ENCODE measurements at places on chromosomes 5 and 9.

DNA sequence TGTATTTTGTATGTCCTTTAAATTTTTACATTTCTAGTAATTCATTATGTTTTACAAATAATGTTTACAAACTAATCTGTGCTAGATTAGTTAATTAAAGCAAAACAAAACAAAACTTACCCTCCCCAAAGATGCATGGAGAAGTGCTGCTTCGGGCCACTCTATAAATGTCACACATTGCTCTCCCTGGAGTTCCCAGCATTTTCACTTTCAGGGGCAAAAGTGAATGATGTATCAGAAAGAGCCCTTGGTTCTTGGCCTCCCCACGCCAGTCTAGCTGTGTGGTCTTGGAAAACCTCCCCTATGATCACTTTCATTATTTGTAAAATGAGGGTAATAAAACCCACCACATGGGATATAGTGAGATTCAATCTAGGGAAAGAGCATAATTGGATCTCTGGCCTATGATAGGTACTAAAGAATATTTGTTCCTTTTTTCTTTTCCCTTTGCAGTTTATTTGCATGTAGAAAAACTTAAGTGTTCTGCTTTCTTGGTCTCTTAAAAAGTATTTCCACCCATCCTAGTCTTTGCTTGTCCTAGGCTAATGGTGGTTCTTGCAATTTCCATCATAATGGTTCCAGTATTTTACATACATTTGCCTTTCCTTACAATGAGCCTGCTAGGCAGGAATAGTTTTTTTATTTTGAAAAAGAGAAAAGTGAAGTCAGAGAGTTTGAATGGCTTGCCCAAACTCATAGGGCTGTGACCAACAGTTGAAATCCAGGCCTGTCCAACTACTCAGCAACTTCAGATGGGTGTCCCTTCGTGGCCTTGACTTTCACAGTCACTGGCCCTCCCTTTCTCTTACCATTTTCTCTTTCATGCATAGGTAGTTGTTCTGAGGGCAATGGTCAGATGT is 184.5 kb upstream of the KLF4 start:
- DNase-seq, result no peak

- no peak for DNase-seq
These were observed 16.2 kb downstream of the STC2 start for GRCh38 chr5:173311818-173312585.

GRCh38 chr5:90472783-90473395 is 1.7 kb downstream of the MBLAC2 start:
- DNase-seq, result no peak

GRCh38 chr5:31113101-31113500 is 80.4 kb upstream of the CDH6 start:
- DNase-seq, result no peak

GRCh38 chr5:168347368-168348083 is 56.1 kb downstream of the WWC1 start:
- no peak for DNase-seq

DNA sequence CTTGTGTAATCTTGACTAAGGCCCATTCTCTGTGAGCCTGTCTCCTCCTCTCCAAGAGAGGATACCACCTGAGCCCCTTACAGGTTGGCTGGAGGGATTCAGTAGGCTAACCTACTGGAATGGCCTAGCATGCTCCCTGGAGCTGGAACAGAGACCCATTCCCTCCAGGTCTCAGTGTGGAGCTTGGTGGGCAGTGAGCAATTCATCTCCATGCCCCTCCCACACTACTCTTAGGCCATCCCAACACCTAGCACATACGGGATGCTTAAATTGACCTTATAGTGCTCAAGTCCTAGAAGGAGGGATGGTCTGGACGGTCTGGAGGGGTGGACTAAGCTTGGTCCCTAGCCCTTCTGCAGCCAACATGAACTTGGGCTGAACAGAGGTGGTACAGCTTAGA is 75.6 kb downstream of the CRB2 start:
- no peak for DNase-seq

DNA sequence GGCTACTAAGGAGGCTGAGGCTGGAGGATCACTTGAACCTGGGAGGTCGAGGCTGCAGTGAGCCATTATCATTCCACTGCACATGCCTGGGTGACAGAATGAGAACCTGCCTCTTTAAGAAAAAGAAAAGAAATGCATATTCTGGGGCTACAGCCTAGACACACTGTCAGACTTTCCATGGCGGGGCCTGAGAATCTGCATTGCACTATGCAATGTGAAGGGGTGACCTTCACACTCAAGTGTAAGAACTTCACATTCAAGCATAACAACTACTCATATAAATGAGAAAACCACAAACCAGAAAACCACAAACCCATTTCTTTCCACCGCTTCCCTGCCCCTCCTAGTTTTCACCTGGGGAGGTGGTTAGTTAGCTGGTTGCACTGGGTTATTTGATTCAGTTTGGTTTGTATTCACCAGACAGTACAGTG is 18.0 kb upstream of the FBP2 start:
- DNase-seq, result no peak

GRCh38 chr9:111795557-111795839 is 761 bp upstream of the SHOC1 start:
- DNase-seq, result no peak

- no peak for DNase-seq
These were observed 123.0 kb upstream of the GRIA1 start for GRCh38 chr5:153367466-153367865.

GRCh38 chr5:421287-421880 is 21.6 kb upstream of the EXOC3 start:
- DNase-seq, result no peak

DNA sequence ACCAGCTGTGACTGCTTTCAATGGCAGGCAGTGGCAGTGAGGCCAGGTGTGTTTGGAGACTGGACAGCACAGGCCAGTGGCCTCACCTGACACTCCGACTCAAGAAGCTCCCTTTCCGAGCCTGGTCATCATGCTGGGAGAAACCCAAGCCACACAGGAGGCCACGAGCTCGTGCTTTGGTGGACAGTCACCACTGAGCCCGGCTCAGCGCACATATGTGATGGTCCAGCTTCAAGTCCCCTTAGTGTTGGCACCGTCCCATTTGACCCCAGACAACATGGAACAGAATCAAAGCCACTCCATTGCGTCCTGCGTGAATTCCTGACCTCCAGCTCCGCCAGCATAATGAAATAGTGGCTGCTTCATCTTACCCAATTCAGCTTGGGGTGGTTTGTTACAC is 64.0 kb upstream of the PPP1R26 start:
- DNase-seq, result no peak

GRCh38 chr5:134464988-134465815 is 53.5 kb upstream of the CDKN2AIPNL start:
- no peak for DNase-seq

DNA sequence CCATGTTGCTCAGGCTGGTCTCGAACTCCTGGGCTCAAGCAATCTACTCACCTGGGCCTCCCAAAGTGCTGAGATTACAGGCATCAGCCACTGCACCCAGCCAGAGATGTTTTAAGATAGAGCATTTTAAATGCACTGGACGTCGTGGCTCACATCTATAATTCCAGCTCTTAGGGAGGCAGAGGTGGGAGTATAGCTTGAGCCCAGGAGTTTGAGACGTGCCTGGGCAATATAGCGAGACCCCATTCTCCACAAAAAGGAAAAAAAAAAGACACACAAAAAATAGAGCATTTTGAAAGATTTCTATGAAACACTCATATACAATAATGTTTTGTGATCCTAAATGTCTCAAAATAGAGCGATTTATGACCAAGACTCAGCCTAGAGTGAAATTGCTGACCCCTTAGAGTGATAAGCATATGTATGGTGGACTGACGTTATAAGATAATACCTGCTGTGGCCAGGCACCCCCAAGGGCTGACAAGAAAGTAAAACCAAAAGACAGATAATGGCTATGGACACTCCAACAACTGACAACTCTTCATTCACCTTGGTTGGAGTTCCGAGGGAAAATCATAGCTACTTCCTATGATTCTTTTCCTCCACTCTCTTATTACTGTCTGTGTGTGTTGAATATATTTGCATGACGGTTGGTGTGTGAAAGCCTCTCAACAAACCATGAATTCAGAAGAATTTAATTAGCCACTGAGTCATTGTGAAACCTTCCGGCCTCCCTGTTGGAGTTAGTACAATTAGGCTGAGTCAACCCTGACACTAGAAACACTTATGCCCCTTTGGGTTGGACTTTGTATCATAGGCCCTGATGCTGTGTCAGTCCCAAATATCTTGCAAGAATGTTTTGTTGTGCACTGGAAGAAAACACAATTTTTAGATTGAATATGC is 526.5 kb upstream of the NUDT12 start:
- no peak for DNase-seq

GRCh38 chr5:80761966-80762365 is 107.2 kb upstream of the DHFR start:
- no peak for DNase-seq

DNA sequence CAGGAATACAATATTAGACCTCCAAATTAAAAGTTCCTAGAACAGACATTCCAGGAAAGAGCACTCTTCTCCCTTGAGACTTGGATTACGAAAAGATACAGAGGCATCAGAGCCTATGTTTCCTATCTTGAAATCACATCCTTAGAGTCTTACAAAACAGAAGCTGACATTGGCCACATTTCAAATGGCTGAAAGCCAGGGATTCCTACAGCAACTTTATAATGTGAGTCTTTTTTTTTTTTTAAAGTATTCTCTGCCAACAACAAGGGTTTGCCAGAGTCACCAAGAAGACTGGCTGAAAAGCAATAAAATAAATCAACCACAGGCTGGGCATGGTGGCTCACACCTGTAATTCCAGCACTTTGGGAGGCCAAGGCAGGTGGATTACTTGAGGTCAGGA is 63.1 kb downstream of the TRPM6 start:
- no peak for DNase-seq

DNA sequence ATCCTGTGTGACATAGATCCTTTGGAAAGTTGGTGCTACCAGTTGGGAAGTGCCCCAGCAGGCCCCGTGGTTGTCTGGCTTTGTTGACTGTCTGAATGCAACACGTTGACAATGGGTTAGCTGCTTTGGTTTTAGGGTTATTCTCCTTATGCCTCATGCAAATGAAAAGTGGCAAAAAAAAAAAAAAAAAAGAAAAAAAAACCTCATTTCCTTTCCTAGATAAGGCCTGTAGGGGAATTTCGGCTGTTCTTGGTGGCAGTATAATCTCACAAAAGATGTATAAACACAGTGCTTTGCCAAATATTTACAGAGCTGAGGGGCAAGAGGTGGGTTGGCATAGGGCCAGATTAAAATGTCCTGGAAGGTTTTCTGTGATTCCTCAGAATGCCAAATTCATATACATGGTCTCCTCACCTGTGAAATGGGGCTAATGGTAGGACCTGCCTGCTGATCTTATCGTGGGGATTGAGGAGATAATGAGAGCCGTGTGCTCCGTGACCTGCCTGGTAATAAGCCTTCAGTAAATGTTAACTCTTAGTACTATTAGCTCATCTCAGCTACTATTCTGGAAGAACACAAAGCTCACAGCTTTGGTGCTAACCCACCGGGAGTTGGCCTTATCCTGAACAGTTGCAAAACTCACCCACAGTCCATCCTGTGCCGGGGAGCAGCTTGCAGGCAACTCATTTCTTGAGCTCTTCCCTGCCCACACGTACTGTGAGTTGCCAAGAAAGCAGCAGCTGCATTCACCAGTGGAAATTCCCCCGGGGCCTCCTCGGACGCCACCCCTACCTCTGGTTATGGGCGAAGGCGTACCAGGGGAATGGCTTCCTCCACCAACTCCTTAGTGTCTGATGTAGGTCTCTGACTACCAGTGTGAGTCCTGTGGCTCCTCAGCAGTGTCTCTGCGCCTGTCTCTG is 220.3 kb downstream of the NR3C1 start:
- no peak for DNase-seq

DNA sequence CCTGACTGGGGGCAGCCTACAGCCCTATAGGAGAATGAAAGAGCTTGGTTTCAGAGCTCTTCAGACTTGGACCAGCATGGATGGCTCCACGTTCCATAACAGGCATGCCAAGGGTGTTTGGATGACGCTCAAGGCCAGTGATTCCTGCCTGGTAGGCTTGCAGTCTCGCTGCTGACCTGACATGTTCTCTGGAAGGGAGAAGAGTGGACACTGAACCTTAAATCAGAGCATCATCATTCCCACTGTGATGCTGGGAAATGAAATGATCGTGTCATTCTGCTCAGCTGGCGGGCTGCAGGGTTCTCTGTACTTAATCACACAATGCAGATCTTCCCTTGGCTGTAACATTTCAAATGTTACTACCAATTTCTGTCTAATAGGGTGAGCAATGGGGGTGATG is 57.0 kb downstream of the CFAP90 start:
- DNase-seq, result no peak

DNA sequence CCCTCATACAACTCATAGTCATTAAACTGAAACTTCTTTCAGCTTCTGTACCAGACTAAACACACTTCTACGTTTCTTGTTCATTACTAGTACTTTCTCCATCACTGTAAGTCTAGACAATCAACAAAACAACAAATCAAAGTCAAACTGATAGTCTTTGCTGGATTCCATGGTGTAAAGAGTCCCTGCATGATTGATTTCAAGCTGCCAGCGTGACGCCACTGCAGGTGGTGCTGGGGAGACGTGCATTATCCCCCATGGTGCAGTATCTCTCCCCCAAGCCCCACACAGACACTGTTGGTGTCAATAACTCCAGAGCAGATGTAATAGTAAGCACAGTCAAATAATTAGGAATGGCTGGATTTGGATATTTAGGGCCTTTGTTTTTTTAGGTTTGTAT is 10.7 kb upstream of the SLC2A8 start:
- no peak for DNase-seq

DNA sequence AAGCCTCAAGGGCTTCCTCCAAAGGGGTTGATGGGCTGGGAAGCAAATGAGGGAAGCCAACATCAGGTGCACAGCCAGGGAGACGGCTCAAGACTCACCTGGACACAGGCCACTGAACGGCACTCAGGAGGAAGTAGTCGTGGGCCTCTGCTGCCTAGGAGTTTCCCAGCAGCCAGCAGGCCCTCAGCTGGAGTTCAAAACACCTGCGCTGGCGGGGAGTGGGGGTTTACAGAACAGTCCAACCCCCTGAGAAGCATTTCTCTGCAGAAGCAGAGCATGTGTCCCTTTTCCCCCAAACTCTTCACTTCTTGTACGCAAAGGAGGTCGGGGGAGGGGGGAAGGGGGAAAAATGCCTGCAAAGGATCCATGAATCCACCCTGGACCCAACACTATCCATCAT is 2.3 kb downstream of the WHRN start:
- DNase-seq, result no peak

GRCh38 chr5:17336054-17336453 is 118.6 kb downstream of the BASP1 start:
- no peak for DNase-seq

- DNase-seq, result no peak
These were observed 267.7 kb upstream of the RASA1 start for GRCh38 chr5:86999951-87000350.

DNA sequence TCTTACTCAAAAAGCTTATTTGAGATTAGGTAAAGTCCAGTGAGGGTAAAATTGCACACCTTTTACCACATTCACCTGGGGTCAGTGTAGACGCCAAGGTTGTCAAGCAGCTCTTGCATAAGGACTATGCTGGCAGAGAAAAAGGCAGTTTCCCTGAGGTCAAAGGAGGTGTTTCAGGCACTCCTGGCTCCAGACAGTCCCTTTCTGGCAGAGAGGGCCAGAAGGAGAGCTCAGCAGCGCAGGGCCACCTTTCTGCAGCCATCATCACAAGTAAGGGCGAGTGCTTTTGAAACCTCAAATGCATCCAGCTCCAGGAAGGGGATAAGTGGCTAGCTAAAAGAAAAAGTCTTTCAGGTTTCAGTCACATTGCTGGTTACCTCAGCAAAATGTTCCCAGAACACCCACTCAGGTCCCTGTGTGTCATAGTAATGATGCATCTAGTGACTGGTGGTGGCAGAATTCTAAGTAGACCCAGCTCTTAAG is 16.7 kb upstream of the IL13 start:
- no peak for DNase-seq

Data from NCI-H1694 (cell line).